Epithelial cell of proximal tubule (primary cell): ENCODE measurements at places on chromosomes 1 and 21.

- no peak for DNase-seq
Observed at GRCh38 chr21:42403611-42404231, at the start of gene UBASH3A. TSS of gene UBASH3A (plus strand) at chr21:42403902. CDS start at chr21:42403946, 44 bp downstream.

DNA sequence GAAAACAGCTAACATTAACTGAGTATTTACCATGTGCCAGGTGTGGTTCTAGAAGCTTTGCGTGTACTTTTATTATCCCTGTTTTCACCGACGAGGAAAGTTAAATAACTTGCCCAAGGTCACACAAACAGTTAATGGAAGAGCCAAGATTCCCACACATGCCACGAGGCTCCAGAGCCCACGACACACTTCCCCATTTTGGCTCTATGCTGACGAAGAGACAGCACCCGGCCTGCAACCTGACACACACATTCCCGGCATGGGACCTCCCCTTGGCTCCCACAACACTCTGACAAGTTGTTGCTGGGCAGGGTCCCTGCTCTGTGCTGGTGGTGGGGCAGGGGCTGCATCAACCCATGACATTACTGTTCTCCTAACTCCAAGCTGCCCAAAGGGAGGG, 52.8 kb downstream of the RAP1GAP start:
- DNase-seq: no peak

GRCh38 chr1:114063544-114063943, 84.3 kb downstream of the OLFML3 start:
- no peak for DNase-seq

DNA sequence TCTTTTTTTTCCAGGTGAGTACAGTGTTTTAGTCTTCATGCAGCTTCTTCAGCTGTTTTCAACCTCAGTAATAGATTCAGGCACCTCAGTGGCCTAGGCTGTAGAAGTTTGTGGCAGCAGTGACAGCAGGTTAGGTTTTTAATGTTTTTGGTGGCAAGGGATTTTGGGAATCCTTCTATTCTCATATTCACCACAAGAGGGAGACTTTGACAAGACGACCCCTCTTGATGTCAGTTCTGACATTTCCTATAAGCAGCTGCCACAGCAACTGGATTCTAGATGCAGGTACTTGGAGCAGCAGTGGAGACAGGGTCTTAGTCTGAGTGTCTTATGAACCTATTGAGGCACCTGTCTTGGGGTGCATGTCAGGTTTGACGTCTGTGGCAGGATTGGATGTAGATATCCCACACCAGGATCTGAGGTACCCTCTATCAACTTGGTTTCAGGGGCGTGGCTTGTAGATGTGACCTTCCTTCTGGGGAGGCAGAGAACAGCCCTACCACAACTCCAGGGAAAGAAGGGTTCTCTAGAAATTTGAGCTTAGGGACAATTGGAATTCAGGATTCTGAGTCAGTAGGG, 1104.2 kb upstream of the TMPRSS15 start:
- no peak for DNase-seq

DNA sequence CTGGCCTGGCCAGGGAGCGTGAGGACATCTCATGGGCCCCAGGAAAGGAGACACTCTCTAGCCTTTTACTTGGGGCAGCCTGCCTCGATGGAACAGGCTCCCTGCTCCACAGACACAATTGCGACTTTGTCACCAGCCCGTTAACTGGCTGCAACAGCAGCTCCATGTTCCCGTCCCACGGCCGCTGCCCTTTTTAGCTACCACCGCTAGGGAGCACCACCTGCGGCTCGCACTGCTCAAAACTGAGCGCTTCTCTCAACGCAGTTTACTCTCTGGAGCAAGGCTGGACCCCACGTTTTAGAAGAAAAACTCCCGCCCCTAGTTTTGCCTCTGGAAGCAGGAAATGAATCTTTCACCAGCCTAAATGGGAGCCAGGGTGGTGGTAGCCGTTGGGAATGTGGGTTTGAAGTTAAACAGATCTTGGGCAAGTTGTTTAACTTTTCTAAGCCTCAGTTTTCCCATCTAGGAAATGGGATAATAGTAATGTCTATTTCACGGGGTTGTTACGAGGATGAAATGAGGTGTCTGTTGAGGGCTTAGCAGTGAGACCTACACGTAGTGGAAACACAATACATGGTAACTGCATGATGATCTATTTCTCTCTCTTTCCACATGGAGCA, 3.5 kb upstream of the LRRC38 start:
- no peak for DNase-seq

GRCh38 chr21:41168391-41169257, 664 bp downstream of the BACE2 start:
- DNase-seq: no peak

DNA sequence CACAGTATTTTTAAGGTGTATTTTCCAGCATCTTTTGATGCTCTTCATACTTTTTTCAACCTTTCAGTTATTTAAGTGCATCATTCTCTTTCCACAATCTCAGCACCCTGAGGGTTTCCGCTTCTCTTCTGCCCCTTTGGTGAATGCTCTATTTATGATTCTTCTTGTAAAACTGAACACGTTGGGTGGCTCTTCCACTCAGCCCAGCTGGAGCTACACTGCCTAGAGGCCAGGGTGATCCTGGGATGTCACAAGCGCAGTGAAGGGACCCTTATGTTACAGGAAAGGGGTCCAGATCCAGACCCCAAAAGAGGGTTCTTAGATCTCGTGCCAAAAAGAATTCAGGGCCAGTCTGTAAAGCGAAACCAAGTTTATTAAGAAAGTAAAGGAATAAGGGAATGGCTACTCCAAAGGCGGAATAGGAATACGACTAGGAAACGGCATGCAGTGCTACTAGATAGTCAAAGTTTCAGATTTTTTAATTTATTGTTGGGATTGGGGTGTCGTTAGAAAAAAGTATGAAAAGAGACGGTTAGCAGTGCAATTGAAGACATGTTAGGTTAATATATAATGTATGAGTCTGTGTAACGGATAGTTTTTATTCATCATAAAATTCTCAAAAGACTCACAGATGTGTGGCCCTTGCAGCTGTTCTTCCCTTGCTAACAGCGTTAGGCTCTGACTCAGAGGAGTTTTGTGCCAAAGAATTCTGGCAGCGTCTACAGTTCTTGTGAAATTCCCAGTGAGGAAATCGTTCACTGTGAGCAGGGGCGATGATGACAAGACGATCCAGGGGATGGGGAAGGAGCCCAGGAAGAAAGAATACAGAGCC, 14.4 kb upstream of the ERVH48-1 start:
- DNase-seq: peak; percentile 81

- DNase-seq: no peak
Observed at GRCh38 chr1:203481196-203481595, 5.6 kb downstream of the PRELP start.

DNA sequence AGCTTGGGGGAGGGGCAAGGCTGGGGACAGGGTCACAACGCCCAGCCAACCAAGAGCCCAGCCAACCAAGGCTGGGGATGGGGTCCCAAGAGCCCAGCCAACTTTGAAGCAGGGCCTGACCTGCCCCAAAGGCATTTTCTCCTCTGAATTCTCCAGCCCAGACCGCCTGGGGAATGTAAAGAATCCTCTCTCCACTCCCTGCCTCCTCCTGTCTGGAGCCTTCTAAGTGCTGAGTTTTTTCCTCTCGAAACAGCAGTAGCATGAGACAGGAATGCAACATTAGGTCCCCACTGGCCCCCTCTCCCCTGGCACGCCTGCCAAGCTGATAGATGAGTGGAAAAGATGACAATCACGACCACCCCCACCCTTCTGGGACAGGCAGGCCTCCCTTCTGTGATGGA, 17.0 kb downstream of the C1orf198 start:
- DNase-seq: no peak

- DNase-seq: peak; percentile 67
Observed at GRCh38 chr1:7300893-7301663, 470.0 kb upstream of the VAMP3 start.

DNA sequence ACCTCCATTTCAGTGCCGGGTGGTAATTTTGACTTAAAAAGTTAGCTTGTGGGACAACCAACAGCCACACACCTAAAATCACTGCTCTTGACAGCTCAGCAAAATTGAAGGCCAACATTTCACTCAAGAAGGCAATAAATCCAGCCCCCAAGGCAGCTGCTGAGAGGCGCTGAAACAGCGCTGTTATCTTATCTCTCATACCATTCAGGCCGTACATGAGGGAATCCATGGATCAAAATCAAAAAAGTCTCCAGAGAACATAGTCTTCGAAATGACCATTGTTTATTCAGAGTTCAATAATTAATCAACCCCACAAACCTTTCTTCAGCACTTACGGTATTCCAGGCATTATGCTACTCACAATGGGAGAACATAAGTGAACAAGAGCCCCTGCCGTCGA, 38.5 kb downstream of the ZBTB18 start:
- DNase-seq: no peak

DNA sequence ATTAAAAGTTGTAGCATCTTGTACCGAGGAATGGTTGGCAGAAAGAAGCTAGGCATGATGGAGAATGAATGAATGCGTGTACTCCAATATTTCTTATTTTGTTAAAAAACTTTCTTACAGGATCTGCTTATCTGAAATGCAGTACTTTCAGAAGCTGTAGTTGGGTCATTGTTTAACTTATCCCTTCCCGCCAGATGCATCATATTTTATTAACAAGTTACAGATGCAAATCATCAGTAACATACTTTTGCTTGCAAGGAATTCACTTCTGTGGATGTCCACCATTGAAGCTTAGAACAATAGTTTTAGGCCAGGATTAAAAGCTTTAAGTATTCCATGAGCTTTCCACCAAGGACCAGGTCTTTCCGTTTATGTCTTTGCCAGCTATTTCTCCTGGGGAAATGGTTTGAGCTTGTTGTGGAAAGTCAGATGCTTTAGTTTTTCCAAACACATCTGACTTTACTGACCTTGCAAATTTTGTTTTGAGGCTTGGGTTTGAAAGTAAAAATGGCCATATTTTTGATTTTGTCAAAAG, 65.4 kb downstream of the PATJ start:
- no peak for DNase-seq

DNA sequence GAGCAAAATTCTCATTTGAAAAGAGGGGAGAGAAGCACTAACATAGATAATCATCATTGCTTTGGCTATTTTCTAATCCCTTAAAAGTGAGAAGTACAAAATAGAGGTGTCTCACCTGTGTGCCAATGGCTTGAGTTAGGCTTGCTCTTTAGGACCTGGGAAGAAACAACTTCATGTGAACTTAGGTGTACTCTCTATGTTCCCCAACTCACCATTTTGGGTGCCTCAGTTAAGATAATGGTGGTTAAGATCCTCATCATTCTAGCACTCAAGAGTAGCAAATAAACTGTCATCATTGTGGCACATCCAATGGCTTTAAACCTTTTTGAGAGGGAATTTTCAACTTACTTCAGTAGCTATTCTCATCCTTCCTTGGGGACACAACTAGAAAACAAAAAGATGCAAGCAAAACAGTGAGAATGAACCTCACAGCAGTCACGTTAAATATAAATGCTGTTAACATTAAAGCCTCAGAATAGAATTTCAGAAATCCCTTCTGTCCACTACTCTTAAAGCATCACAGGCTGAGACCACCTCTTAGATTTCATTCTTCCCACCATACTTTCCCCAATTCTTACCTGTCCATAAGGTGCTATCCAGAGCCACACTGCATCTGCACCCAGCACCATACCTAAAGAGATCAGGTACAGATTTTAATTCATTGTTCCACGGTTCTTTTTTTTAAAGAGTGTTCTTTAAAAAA, 1.2 kb downstream of the GAS5 start:
- DNase-seq: no peak

GRCh38 chr1:22870201-22870871, 102.3 kb downstream of the LACTBL1 start:
- no peak for DNase-seq

DNA sequence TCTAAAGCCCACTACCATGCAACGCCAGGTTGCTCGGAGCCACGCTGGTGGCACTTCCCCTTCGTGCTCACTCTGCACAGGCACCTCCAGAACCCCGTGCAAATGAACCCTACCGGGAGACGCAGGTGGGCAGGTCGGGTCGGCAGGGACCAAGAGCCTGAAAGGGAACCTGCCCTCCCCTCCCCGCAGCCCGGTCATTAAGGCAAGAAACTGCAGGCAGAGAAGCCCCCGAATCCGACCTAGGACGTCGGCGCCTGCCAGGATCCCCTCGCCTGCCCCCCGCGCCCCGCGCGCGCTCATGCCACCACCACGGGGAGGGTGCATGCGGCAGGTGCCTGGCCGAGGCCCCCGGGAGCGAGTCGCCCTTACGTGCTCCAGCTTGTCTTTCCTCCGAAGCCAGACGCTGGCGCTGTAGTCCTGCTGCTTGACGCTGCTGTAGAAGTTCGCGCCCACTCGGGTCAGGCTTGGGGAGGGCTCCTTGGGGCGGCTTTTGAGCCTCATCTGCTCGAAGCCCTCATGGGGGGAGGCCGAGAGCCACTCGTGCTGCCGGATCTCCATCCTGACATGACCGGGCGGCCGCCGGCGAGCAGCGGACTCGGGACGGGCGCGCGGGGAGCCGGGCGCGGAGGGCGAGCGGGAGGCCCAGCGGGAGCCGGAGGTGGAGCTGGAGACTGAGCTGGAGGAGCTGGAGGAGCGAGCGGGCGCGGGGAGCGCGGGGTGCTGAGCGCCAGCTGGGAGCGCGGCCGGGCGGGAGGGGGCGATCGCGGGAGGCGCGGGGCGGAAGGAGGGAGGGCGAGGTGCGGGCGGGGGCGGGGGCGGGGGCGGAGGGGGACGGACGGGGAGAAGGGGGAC, 552 bp downstream of the PLD5 start:
- no peak for DNase-seq

DNA sequence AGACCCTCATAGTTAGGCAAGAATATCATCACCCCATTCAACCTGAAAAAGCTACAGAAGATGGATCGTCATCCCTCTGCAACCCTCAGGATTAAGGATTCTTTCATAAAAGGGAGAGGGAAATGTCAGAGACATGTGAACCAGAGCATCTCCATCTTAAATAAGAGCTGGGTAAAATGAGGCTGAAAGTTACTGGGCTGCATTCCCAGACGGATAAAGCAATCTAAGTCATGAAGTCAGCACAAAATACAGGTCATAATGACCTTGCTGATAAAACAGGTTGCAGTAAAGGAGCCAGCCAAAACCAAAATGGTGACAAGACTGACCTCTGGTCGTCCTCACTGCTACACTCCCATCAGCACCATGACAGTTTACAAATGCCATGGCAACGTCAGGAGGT, 22.6 kb downstream of the PRDX6 start:
- DNase-seq: no peak
